ENCODE measurements at places on chromosomes 11 and 22.

DNA sequence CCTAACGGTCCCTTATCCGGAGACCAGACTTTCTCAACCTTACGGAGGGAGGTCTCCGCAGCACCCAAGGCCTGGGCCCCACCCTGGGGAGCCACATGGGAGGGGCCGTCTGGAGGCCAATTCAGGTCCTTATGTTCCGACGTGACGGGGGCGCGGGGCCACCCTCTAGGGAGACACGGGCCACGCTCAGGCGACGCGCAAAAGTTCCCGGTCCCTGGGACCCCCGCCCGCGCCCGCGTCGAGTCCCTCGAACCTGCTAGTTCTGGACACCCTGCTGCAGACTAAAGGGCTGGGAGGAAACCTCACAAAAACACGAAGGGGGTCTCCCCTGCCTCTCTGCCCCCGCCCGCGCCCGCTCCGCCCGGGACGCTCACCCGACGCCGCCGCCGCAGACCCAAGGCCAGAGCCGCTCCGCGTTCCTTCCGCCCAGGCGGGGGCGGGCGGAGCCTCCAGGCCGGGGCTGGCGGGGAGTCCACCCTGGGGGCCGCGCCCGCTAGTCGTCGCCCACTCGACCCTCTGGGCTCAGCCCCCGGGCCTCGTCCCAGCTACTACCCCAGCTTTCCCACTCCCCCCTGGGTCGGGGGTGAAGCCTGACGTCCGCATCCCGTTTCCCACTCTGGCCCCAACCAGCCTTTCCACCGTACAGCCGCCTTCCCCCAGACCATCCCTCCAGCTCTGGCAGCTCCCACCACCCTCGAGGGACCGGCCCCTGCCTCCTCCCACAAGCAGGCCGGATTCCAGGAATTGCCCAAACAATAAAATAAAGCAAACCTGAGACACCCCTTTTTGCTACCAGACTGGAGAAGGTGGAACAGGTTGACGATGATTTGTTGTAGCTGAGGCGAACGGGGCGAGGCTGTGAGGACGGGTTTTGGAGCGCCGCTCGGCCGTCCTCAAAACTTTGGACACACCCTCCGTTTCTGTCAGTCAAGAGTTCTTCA is 2.7 kb downstream of the RNH1 start:
- DNase-seq: no peak

DNA sequence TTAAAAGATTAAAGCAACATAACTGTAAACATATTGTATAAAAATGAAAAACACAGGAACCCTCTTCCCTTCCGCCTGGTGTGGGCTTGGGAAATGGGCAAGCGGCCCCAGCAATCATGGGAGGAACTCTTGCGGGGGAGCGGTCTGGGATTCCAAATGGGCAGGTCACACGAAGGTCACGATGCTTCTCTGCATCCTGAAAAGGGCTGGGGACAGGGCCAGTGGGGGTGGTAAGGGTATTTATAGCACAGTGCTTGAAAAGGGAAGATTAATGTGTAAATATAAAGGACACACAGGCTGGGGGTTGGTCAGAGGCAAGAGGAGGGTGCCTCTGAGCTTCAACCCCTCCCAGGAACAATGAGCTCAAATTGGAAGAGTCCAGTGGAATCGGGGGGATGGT is 46.9 kb upstream of the OR4B1 start:
- DNase-seq: no peak

DNA sequence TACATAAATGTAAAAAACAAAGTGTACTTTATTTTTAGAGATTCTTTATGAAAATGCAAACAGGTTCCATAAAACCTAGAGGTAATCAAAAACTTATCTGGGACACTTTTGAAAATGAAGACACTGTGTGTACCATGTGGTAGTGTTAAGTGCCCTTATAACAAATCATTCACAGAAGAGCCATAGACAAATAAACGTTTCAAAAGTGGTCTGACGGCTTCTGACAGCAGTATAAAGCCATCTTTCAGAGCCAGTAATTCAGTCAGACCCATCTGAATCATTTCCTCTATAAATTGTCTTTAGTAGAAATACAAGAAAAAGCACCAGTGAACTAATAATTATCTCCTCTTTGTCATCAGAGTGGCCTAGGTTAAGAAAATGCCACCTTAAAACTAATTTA is 100.0 kb downstream of the PAX6 start:
- no peak for DNase-seq

- no peak for DNase-seq
These were observed 3.3 kb downstream of the SEC14L2 start for GRCh38 chr22:30400159-30400558.

- DNase-seq: peak; percentile 25
These were observed 15.3 kb upstream of the MRTFA start for GRCh38 chr22:40651563-40652501.

GRCh38 chr11:133106417-133106816 is 425.9 kb downstream of the OPCML start:
- no peak for DNase-seq
